ENCODE measurements at places on chromosomes 7 and 10. TPM values are rescaled to one million over a fixed set of nuclear protein-coding genes. Genes with fewer than 3 reads are reported as not detected.
A peak's percentile ranks its signal among the peaks of the same experiment; 100 is the strongest.

CYP2E1 gene
- 2.2 TPM for total RNA-seq

RBP3 gene
- not detected for total RNA-seq

DNA sequence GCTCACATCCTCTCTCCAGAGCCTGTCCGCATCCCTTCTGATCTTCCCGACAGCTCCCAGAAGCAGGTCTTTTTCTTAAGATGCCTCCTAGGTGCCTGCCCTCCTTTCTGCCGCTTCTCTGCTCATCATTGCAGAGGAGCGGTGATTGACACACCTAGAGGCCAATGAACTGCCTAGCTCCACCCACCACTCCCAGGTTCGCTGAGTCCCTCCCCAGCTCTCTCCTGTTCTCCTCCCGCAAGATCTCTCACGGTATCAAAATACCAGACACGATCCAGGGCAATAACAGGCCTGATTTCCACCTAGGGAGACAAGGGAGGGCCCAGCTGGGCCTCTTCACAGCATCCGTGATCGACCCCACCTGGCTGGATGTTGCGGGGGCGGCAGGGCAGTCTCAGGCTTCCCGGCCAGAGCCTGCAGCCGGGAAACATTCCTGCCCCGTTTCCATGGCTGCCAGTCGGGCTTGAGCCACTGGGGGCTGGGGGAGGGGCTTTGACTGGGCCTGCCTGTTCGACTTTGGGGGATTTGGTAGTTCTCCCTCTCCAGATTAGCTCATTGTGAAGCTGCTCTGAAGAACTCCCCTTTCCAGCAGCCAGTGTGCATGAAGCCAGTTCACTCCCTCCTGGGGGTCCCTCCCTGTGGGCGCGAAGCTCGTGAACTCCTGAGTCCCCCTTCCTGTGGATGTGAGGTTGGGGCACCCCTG lies 373.5 kb downstream of the RPS24 start:
- DNase-seq: peak; percentile 98

DNA sequence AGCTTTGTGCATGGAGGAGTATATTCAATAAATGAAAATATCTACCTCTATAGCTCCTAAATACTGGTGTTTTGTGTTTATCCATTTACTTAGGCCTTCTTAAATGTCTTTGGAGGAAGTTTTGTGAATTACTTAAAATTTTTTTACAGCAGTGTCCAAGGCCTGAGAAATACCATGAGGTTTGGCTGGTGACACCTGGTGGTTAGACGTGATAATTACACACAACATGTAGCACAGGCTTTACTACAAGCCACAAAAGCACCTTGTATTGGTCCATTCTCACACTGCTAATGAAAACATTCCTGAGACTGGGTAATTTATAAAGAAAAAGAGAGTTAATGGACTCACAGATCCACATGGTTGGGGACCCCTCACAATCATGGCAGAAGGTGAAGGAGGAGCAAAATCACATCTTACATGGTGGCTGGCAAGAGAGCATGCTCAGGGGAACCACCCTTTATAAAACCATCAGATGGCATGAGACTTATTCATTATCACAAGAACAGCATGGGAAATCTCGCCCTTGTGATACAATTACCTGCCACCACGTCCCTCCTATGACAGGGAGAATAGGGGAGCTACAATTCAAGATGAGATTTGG lies 20.6 kb downstream of the HYAL4 start:
- DNase-seq: peak; percentile 84

DNA sequence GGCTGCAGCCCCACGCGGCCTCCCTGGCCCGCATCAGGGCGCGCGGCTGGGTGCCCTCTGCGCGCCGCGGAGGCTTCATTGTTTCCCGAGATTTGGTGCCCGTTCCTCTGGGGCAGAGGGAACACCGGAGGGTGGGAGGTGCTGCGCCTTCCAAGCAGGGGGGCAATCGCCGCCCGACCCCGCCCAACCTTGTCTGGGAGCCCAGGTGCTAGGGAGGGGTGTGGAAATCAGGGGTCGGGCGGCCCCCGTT lies 1.0 kb upstream of the NRP1 start:
- DNase-seq: peak; percentile 24

DNA sequence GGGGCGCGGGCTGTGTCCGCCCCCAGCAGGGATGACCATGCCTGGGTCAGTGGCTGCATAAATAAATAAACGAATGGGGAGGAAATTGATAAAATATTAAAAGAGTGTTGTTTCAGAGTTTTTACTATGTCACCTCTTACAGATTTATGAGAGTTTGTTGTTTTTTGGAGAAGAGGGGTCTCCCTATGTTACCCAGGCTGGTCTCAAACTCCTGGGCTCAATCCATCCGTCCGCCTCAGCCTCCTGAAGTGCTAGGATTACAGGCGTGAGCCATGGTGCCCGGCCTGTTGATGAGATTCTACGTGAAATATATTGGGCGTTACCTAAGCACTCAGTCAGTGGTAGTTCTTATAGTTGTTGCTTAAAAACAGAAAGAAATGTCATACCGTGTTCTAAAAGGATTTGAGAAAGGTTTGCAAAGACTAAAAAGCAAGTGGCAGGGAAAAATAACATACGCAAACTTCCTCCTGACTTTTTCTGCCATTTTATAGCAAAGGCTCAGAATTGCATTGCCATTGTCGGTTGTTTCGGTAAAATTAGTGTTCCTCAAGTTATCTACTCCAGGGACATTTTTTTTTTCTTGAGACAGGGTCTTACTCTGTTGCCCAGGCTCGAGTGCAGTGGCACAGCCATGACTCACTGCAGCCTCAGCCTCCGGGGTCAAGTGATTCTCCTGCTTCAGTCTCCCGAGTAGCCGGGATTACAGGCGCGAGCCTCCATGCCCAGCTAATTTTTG lies 39.5 kb upstream of the FOXK1 start:
- no peak for DNase-seq

DNA sequence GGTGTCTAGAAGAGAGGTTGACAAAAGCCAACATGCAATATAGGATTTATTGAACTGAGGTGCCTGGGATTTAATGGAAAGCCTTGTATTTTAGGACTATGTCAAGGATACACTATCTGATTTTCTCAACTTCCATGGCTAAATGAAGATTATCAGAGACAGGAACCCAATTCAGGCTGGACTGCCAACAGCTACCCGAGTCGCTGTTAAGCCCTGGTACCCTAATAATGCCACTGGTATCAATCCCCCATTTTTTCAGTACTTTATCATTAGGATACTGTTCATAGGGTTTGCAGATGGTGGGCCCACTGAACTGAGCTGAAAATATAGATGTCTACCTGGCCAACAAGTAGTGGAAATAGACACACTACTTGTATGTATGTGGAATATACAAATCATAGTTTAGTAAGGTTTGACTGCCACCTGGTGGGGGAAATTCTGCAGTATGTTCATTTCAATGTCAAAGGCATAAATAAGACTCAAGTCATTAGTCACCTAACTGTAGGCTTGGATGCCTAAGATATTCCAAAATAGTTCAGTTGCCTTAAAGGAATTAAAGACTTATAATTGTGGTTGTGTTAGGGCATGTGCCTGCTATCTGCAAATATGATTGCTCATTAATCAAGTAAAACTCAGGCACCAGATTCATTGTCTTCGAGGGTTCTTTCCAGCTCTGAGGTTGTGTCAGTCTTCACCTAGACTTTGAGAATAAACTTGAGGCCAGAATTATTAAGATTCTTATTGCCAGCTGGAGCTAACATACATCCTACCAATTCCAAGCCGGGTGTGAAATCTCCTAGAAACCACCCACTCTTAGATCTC lies 34.1 kb upstream of the NOBOX start:
- peak; percentile 85 for DNase-seq
